Hematopoietic multipotent progenitor cell treated with erythropoietin and hydrocortisone succinate and interleukin-3 and kit ligand, for 17 days (in vitro differentiated cells): ENCODE measurements at places on chromosomes 6 and 20.

- no peak for DNase-seq
Measured at GRCh38 chr6:134850721-134851305, 99.1 kb downstream of the ALDH8A1 start.

DNA sequence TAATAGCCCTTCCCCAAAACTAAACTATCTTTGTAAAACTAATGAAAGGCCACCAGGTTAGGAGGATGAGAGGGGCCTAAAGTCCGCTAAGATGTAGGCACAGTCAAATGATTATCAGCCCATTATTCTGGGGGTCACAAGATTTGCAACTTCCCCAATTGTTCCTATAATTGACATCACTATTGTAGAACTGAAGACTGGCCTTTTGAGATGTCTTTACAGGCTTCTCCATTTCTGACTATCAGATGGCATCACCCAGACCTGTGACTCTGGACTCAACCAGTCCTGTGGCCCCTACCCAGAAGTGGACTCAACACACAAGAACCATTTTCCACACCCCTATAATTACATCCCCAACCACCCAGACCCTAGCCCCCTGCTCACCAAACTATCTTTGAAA lies 61.5 kb upstream of the MAP7 start:
- DNase-seq, result no peak

- no peak for DNase-seq
Measured at GRCh38 chr6:155411154-155412052, 44.2 kb downstream of the NOX3 start.

- no peak for DNase-seq
Measured at GRCh38 chr20:52201395-52201794, 9.8 kb upstream of the ZFP64 start.

DNA sequence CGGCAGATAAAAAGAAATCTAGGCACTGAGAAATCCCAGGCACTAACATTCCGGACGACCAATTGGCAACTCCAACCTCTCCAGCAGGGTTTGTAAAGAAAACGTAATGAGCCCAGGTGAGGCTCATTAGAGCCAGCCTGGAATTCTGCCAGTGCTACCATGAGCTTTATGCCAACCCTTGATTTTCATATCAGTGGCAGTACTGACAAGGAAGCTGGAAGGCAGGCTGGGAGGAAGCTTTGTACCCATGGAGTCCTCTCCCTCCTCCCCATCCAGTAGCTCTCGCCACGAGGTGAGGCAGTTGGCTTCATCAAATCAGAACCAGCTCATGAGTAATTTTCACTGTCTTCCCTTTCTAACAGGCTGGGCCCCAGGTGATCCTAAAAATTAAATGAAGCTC lies 250.2 kb downstream of the ZNF217 start:
- DNase-seq, result no peak

DNA sequence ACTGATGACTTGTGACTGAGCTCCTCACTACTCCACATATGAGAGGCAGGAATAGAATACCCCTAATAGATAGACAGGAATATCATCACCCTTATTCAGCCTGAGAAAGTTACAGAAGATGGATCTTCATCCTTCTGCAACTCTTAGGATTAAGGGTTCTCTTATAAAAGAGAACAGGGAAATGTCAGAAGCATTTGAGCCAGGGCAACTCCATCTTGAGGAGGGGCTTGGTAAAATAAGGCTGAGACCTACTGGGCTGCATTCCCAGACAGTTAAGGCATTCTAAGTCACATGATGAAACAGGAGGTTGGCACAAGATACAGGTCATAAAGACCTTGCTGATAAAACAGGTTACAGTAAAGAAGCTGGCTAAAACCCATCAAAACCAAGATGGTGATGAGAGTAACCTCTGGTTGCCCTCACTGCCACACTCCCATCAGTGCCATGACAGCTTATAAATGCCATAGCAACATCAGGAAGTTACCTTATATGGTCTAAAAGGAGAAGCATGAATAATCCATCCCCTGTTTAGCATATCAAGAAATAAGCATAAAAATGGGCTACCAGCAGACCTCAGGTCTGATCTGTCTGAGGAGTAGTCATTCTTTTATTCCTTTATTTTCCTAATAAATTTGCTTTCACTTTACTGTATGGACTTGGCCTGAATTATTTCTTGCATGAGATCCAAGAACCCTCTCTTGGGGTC lies 97.9 kb downstream of the PLG start:
- DNase-seq, result no peak

DNA sequence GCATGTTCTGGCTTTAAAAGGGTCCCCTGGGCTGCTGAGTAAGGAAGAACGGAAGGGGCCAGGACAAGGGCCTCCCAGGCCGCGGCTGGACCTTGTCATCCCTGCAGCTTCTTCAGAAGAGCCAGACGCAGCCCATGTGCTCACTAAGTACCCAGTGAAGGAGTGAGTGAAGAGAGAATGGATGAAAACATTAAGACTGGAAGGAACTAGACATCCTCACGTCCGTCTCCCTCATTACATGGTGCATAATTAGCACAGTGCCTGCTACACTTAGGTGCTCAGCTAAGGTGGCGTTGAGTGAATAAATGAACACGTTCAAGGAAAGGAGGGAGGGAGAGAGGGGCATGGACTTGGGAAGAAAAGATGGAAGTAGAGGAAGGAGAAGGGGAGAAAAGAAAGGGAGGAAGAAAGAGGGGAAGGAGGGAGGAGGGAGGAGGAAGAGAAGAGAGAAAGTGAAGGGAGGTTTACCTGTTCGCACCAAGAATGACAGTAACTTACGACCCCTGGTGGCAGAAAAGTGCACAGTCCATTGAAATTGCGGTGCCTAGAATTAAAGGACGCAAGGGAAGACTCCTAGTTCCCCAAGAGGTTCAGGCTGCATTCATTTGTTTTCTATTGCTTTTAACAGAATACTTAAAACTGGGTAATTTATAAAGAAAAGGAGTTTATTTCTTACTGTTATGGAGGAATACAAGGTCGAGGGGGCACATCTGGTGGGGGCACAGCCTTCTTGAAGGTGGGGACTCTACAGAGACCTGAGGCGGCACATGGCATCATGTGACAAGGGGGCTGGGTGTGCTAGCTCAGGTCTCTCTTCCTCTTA lies 8.0 kb downstream of the TP53RK start:
- peak; percentile 63 for DNase-seq

DNA sequence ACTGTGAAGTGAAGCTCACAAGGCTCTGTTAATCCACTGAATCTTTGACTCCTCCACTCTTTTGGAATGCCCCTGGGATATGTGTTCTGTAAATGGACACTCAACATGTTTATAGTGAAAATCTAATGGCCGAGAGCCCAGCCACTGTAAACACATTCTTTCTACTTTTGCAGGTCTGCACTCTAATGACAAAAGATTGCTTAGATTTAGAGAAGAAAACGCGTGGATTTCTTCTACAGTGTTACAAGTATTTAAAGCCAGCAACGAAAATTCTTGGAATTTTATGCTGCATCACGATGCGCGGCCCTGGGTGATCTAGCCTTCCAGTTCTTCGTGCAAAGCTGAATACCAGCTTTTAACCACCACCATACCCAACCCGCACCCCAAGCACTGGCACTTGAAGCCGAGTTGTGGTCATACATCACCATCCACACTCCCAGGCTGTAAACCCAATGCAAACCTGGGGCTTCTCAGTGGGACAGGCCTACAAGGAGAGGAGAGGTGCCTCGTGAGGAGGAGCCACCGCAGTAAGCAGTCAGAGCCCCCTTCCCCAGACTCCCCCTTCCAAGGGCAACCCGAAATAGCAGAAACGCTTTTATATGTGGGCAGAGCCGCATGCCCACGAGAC lies 3.7 kb upstream of the FOXO3 start:
- no peak for DNase-seq

GRCh38 chr6:39128106-39128505 lies 13.1 kb upstream of the SAYSD1 start:
- no peak for DNase-seq

DNA sequence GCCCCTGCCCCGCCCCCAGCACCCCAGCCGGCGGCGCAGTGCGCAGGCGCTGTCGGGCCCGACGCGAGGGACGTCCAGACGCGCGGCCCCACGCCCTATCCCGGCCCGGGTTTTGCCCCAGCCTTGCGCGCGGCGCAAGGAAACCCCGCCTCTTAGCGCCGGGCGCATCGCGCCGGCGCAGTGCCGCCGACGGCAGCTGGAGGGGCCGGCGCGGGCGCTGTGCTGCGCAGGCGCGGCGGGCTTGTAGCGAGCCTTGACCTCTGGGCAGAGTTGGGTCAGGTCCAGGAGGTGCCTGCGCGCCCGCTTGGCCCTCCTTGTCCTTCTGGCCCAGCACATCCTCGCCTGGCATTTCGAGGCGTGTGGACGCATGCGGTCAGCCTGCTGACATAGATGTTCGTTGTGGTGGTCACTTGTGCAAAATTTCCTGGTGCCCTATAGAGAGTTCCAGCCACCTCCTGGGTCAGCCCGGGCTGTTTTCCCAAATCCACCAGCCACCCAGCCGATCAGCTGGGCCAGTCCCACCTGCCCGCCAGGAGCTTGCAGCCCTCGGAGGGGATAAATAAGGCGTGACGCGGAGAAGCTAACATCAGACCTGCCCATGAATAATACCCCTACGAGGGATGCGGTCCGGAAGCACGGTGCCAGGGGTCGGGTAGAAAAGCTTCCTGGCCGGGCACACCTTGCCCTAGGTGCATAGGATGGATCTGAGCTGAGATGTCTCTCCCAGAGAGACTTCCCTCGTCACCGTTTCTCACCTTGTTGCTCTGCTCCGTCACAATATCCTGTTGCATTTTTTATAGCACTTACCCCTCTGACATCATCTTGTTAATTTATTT lies 428 bp upstream of the PRELID3B start:
- DNase-seq, result peak; percentile 97

DNA sequence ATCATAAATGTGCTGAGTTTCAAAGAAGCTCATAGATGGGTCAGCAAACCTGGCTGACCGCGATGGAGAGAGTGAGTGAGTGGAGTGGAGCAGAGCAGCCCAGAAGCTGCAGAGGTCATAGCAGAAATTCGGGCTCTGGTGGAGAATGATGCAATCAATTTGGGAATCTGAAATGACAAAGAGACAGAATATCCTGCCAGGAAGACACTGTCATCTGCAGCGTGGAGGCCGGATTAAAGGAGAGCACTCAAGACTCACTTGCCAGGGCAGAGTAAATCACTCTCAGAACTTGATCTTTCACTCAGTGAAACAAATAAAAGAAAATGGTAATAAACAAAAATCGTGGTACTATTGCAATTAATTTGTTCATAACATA lies 109.6 kb upstream of the RREB1 start:
- DNase-seq, result no peak

DNA sequence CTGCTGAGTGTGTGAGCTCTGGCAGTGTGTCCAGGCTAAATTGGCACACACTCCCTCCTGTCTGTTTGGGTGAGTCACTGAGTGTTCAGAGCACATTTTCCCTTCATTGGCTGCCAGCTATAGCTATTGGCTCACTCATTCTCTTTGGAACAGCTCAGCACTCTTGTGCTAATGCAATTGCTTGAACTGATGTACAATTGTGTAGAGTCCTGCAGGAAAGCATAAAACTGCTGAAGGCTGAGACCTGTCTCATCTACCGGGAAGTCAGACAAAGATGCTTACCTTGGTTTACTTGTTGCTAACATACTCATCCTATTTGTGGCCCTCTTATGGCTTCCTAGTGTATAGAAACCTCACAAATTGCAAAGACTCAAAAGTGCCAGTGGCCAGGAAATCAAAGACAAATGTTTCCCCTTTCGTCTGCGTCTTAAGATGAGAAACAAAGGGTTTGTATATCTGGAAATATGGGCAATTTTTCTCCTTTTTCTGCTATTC lies 351.0 kb downstream of the BCKDHB start:
- no peak for DNase-seq

- DNase-seq, result no peak
Measured at GRCh38 chr6:87754828-87755227, 52.8 kb upstream of the AKIRIN2 start.

DNA sequence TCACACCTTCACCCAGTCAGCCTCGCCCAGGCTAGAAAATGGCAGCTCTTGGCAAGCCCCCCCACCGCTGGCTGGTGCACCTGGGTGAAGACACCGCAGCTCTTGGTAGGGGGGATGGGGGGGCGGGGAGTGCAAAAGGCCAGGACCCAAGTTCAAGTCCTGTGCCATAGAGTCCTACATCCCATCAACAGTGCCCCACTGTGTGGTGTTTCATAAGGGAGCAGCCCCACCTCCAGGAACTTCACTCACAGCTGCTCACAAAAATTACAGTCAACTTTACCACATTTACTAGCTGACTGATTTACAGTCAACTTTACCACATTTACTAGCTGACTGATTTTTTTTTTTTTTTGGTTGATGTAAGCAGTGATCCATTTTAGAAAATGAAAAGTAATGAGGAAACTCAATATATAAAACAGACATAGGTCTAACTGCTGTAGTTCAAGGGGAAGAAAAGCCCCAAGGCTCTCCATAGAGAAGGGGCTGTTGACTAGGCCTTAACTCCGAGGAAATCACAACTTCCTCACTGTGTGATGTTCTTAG lies 208.9 kb upstream of the SNX9 start:
- DNase-seq, result no peak

DNA sequence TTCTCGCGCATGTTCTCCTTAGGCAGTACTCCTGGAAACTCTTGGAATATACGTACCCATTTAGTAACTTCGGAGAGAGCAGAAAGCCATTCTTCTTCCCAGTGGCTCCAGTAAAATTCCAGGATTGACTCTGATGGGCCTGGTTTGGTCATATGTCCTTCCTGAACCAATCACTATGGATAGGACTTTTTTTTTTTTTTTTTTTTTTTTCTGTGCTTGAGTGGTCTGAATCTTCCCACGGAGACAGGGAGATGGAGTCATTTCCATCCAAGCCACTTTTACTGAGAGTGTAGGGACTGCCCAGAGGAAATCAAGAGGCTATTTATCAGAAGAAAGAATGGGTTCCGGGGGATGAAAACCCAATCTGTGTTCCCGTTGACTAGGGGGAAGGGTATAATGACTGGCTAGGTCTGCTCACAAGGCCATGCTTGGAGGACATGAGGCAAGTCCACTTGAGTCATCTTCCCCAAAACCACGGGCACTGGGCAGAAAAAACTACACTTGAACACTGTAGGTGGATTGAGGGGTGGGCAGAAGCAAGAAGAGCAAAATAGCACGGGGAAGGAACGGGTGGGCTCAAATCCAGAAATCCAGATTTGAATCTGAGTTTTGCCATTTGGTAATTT lies 35.4 kb upstream of the MRPS18A start:
- no peak for DNase-seq

GRCh38 chr6:17894191-17894590 lies 93.2 kb downstream of the KIF13A start:
- DNase-seq, result no peak

GRCh38 chr6:26235302-26235670 lies 129.7 kb upstream of the BTN3A2 start:
- DNase-seq, result no peak

- DNase-seq, result no peak
Measured at GRCh38 chr6:29525311-29525639, 34.3 kb downstream of the UBD start.

- no peak for DNase-seq
Measured at GRCh38 chr6:152184573-152184916, 377.1 kb downstream of the ESR1 start.

DNA sequence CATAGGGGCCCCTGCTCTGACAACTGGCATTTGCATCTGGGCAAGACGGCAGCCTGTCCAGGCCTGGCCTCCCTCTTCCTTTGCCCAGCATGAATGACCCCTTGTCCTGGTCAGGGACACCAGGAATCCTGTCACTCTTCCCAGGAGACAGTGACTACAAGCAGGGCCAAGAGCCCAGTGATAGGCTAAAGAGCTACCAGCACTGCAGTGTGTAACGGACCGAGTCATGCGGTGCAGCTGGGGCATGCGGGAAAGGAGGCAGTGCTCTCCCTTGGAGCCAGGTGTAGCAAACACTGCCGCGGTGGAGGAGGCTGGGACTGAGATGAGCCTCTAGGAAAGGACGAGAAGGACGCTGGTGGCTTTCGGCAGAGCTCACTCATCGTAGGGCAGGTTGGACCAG lies 38.7 kb upstream of the DSP start:
- no peak for DNase-seq

- DNase-seq, result no peak
Measured at GRCh38 chr6:34795836-34796425, 4.0 kb downstream of the BLTP3A start.
